ENCODE measurements at places on chromosomes 16 and 17. TPM values are rescaled to one million over a fixed set of nuclear protein-coding genes. Genes with fewer than 3 reads are reported as not detected.

- peak; percentile 62 for DNase-seq
Measured at GRCh38 chr17:30379303-30379902, 676 bp downstream of the CPD start.

GRCh38 chr16:72727565-72727964 is 320.4 kb downstream of the ZFHX3 start:
- DNase-seq, result no peak

Gene EPX
- total RNA-seq, result not detected

- no peak for DNase-seq
Measured at GRCh38 chr17:6711081-6711674, 2.0 kb downstream of the SLC13A5 start.

Gene NHLRC4
- total RNA-seq, result 0.57 TPM

DNA sequence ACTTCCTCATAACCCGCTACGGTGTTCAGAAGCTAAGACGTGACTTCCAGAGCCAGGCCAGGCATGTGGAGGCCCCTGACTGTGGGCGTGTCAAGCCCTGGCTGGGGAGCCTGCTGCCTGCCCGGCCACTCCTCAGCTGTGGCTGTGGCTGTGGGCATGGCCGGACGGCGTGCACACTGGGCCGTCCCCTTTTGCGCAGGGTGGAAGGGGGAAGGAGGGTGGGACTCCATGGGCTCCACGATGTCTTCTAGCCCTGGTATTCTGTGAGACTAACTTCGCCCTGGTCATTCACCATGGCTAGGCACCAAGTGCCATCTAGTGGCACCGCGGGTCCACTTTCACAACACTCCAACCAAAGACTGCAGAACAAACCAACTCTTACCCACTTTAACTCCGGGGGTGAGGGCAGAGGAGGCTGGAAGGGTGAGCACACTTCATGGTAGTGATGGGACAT is 67.9 kb downstream of the N4BP1 start:
- DNase-seq, result no peak

Gene SLC16A13
- total RNA-seq, result 1.8 TPM

DNA sequence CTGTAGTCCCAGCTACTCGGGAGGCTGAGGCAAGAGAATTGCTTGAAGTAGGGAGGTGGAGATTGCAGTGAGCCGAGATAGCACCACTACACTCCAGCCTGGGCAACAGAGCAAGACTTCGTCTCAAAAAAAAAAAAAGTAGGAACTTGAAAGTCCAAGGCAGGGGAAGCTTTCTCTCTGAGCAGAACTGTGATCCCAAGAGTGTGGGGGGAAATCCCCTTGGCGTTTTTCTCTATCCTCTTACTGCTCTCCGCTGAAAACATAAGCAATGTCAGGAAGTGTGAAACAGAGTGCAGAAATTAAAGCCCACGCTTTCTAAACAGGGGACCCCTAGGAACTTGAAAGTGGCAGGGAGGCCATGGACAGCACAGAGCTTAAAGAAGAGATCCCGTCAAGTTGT is 9.8 kb upstream of the CMTM3 start:
- no peak for DNase-seq

Gene ABCC3
- total RNA-seq, result 0.68 TPM

DNA sequence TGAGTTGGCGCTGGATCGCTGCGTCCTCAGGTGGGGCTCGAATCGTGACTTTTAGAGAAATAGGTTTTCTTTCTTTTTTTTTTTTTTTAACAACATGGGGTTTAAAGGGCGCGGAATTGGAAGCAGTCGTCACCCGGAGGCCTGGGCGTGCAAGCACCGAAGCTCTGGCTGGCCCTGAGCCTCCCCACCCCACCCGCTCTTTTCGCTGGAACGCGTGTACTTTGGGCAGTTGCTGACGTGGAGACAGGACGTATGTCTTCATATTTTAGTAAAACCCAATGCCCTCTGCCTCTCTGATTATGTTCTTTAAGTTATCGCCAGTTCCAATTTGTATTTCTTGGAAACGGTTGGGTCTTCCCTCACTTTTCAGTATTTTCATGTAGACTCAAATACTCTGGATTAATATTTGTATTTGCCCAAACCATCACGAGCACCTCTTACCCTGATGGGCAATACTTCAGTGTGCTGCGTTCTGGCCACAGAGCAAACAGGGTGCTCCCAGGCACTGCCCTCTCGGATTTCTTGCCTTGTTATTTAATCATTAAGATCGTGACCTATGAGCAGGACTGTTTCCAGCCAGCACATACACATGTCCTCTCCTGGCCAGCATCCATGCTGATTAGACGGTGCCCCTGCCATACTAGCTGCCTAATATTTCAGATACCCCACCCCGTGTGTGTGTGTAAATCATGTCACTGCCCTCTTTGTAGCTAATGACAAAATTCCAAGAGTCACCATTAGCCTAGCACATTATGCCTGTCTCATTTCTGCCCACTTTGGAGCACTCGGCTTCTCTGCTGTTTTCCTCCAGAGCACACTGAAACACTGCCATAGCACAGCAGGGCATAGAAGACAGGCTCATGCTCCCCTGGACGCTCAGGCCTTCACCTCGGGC is 805 bp upstream of the C16orf95 start:
- DNase-seq, result peak; percentile 17

DNA sequence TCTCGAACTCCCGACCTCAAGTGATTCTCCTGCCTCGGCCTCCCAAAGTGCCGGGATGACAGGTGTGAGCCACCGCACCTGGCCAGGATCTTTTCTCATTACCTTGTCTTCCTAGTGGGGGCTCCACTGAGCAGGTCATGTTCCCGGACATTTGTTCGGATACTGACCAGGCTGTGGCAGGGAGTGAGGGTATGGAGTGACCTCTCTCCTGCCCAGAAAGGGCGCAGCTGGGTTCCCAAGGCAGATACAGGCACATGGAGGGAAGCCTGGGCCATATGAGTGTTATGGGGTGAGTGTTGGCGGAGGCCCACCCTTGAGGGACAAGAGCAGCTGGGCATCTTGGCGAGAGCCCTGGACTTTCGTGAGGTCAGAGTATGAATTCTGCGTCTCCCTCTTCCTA is 5.5 kb downstream of the SERPINF1 start:
- DNase-seq, result no peak

GRCh38 chr17:33901085-33901484 is 354.0 kb upstream of the CCL2 start:
- DNase-seq, result no peak
